Cardiac muscle cell (in vitro differentiated cells and primary cell): ENCODE measurements at places on chromosomes 5 and 9. TPM values are rescaled to one million over a fixed set of nuclear protein-coding genes. Genes with fewer than 3 reads are reported as not detected.

DNA sequence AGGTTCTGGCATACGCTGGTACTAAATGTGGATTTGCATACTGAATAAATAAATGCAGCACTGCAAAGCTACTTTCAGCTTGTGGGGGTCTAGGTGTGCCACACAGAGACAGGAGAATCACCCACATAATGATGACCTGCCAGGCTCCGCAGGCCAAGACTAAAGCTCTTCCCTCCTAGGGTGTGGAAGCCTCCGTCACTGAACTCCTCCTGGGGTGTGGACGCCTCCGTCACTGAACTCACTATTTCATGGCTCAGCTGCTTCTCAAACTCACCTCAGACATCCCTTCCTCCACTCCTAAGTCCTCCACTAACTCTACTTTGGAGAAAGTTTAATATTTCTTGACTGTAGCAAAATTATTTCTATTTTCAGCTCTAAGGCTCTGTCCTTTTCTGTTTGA lies 65.3 kb upstream of the GOLPH3 start:
- H3K27me3 ChIP-seq, result no peaks in the 10 kb centered on the region
- no peaks in the 10 kb centered on the region for H3K4me1 ChIP-seq
- H3K27ac ChIP-seq, result no peak overlapping the region
- H3K36me3 ChIP-seq, result peaks cover 35% of the 10 kb centered on the region
- no peak overlapping the region for H3K4me3 ChIP-seq

DNA sequence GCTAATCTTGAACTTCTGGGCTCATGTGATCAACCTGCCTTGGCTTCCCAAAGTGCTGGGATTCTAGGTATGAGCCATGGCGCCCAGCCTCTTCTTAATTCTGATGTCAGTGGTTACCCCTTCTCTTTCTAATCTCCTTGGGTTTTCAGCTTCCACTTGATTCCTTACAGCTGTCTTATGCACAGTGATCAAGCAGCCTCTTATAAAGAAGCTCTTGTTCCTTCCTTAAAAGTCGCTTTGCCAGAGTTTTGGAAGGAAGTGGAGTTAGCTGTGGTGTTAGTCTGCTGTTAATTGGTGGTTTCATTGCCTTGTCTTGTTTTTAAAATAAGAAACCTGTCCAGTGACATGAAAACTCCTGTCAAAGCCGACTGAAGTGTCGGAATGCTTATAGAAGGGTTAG lies 128.1 kb upstream of the CACNA1B start:
- H3K4me1 ChIP-seq, result no peaks in the 10 kb centered on the region
- H3K4me3 ChIP-seq, result no peak overlapping the region
- no peaks in the 10 kb centered on the region for H3K27me3 ChIP-seq
- no peak overlapping the region for H3K27ac ChIP-seq

DNA sequence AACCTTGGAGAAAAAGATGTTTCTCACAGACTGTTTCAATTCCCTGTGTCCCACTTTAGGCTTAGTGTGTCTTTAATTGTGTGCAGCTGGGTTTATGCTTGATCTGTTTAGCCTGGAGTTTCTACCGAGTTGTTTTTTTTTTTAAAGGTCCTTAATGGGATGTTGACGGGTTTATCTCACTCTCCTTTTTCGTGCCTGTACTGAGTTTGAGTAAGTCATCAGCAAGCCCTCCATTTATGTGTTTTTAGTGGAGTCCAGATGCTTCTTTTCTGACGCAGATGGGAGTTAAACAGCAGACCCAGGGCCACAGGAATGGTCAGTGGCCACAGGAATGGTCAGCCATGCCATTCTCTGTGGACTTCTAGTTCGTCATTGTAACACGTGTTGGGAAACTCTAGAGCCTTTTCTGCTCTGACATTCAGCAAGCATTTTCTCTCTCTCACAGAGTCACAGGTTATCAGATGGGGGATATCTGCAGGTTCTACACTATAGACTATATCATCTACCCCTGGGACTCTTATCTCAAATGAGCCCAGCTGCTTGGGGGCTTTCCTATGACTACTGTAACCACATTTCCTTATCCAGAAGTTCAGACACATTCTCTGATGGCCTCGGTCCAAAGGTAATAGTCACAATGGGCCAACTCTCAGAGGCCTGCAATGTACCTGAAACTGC lies 190.5 kb downstream of the TTLL11 start:
- no peak overlapping the region for H3K4me3 ChIP-seq
- H3K27ac ChIP-seq, result peak overlapping the region; percentile 38
- H3K4me1 ChIP-seq, result peaks cover 15% of the 10 kb centered on the region
- DNase-seq, result peak; percentile 97
- H3K27me3 ChIP-seq, result no peaks in the 10 kb centered on the region
- H3K36me3 ChIP-seq, result no peaks in the 10 kb centered on the region

DNA sequence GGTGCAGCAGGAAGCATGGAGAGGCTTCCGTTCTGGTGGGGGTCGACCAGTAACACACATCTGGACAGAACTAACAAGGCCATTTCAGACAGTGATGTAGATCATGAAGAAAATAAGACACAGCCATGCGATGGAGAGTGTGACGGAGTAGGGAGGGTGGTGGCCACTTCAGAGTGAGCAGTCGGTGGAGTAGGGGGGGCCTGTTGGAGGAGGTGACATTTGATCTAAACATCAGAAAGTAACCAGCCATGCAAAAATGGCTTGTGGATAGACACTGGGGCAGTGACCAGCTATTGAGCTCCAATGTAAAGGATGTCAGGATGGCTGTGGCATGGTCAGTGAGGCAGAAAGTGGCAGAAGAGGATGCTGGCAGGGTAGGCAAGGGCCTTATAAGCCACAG lies 65.9 kb downstream of the PPARGC1B start:
- H3K36me3 ChIP-seq, result no peaks in the 10 kb centered on the region
- H3K4me3 ChIP-seq, result no peak overlapping the region
- H3K4me1 ChIP-seq, result peaks cover 44% of the 10 kb centered on the region
- DNase-seq, result no peak
- H3K27ac ChIP-seq, result no peak overlapping the region

PCSK5 gene
- total RNA-seq, result 4.9 and 9.6 TPM in 2 replicates

HTR4 gene
- total RNA-seq, result 0.67 and 2.3 TPM in 2 replicates

TMEM252 gene
- total RNA-seq, result not detected in 2 replicates

CCL27 gene
- total RNA-seq, result 0.77 and 2.0 TPM in 2 replicates

DNA sequence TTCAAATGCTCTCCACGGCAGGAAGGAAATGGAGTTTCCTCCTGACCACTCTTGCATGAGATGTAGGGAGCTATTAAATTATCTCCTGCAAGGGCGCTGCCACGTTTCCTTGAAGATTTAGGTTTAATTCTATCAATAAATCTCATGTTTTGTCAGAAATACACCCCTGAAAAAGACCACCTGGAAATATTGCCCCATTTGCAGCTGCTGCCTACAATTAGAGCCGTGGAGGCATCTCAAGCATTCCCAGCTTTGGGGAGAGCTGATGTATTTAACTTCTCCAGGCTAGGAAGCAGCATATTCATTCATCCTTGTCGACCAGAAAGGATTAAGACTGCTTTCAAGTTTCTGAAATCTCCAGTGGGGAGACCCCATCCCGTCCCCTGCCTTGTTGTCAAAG lies 40.5 kb downstream of the CCNJL start:
- DNase-seq, result no peak
- no peaks in the 10 kb centered on the region for H3K27me3 ChIP-seq
- peaks cover 4% of the 10 kb centered on the region for H3K36me3 ChIP-seq
- peak overlapping the region; percentile 80 for H3K27ac ChIP-seq
- H3K4me1 ChIP-seq, result peaks cover 33% of the 10 kb centered on the region

DNA sequence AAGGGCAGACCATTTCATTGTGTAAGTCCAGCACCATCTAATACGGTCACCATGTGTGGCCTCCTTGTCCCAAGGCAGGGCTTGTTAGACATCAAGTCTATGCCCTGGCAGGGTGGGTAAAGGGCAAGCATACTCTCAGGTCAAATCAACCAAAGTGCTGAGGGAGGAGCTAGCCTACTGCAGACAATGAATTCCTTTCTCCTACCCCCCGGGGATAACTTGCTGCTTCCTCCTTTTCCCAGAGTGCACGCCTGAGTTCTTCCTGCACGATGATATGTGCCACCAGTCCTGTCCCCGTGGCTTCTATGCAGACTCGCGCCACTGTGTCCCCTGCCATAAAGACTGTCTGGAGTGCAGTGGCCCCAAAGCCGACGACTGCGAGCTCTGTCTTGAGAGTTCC lies 71.4 kb downstream of the RFK start:
- no peaks in the 10 kb centered on the region for H3K36me3 ChIP-seq
- H3K27me3 ChIP-seq, result no peaks in the 10 kb centered on the region

KIAA0825 gene
- total RNA-seq, result 1.8 and 2.1 TPM in 2 replicates

DNA sequence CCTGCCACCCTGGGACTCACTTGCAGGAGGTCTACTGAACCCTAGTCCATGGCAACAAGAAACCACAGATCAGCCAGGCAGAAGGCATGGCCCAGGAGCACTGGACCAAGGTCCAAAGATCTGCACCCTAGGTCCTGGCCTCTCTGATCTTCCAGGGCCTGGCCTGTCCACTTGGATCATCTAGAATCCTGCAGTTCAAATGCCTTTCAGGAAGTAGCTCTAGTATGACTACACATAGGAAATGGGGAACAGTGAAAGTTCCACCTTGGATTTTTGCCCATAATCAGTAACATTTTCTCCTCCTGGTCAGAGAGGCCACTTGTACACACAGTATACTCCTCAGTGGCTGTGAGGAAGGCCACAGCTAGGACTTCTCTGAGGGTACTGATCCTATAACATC lies 11.5 kb downstream of the ANXA6 start:
- peaks cover 60% of the 10 kb centered on the region for H3K4me1 ChIP-seq
- H3K4me3 ChIP-seq, result no peak overlapping the region
- peaks cover 26% of the 10 kb centered on the region for H3K36me3 ChIP-seq
- peak overlapping the region; percentile 94 for H3K27ac ChIP-seq

DNA sequence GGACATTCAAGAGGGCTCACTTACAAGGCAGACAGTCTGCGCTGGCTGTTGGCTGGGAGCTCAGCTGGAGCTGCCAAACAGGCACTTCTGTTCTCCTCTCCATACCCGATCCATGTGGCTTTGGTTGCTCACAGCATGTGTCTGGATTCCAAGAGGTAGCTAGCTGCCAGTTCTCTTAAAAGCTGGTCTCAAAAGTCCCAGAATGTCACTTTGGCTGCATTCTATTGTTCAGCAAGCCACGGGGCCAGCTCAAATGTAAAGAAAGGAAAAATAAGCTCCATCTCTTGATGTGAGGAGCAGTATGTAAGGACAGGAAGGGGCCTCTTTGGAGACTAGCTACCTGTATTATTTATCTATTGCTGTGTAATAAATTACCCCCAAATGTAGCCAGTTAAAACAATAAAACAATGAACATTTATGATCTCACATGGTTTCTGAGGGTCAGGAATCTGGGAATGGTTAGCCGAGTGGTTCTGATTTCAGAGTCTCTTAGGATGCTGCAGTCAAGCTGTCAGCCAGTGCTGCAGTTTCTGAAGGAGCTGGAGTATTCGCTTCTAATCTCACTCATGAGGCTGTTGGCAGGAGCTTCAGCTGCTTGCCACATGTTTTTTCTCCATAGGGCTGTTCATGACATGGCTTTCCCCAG lies 112.7 kb upstream of the CLINT1 start:
- H3K4me3 ChIP-seq, result no peak overlapping the region
- H3K27ac ChIP-seq, result no peak overlapping the region
- no peaks in the 10 kb centered on the region for H3K36me3 ChIP-seq

DNA sequence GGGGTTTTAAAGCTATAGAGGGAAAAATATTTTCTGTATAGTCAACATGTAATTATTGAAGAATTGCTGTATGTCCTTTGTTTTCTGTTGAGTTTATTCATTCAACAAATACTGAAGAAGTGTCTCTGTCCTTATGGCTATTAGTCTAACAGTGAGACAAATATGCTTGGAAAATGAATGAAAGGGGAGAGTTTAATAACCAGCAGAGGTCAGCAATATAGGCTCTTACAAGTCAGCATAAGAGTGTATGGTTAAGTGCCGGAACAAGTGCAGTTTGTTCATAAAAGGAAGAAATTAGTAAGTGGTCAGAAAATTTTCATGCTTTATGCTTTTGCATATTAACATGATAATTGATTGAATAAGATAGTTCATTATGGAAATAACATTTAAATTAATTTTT lies 3.6 kb downstream of the SCAMP1 start:
- H3K27ac ChIP-seq, result no peak overlapping the region
- peaks cover 7% of the 10 kb centered on the region for H3K4me1 ChIP-seq
- no peaks in the 10 kb centered on the region for H3K36me3 ChIP-seq
- no peak for DNase-seq
- no peak overlapping the region for H3K4me3 ChIP-seq
- H3K27me3 ChIP-seq, result no peaks in the 10 kb centered on the region

DNA sequence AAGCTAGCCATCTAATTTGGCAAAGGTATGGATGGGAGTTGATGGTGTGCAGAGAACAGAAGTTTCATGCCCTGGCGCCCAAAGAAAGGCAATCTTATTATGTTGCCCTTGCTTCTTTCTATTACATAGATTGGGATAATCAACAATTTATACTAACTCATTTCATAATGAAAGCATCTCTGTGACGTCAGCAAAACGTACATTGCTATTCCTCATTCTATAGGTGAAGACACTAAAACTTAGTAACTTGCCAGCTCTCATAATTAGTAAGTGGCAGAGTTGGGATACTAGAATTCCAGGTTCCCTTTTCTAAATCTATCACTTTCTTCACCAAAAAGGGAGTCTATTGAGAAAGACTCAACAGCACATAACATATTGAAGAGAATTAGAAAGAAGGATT lies 374.8 kb downstream of the NR2F1-AS1 start:
- DNase-seq, result no peak
- H3K4me3 ChIP-seq, result no peak overlapping the region
- no peak overlapping the region for H3K27ac ChIP-seq
- H3K27me3 ChIP-seq, result peaks cover 97% of the 10 kb centered on the region
- no peaks in the 10 kb centered on the region for H3K36me3 ChIP-seq
- H3K4me1 ChIP-seq, result no peaks in the 10 kb centered on the region

GRCh38 chr5:68557162-68557936 lies 341.8 kb downstream of the PIK3R1 start:
- H3K27me3 ChIP-seq, result no peaks in the 10 kb centered on the region
- H3K27ac ChIP-seq, result no peak overlapping the region
- DNase-seq, result no peak

HIGD2A gene
- 203 and 313 TPM in 2 replicates for total RNA-seq

GRCh38 chr5:141850244-141850768 lies 27.9 kb downstream of the PCDH1 start:
- peak; percentile 48 for DNase-seq
- H3K27ac ChIP-seq, result peak overlapping the region; percentile 80

PRSS3 gene
- total RNA-seq, result not detected in 2 replicates

- no peaks in the 10 kb centered on the region for H3K27me3 ChIP-seq
- no peaks in the 10 kb centered on the region for H3K4me1 ChIP-seq
- no peak overlapping the region for H3K27ac ChIP-seq
Measured at GRCh38 chr5:37437711-37438110, 58.6 kb downstream of the WDR70 start.

FIBCD1 gene
- 0.39 and 4.0 TPM in 2 replicates for total RNA-seq

GRCh38 chr5:73253047-73253660 lies 80.2 kb downstream of the TMEM174 start:
- no peak overlapping the region for H3K4me3 ChIP-seq
- H3K27me3 ChIP-seq, result peaks cover 6% of the 10 kb centered on the region
- H3K36me3 ChIP-seq, result no peaks in the 10 kb centered on the region
- H3K27ac ChIP-seq, result no peak overlapping the region
- no peak for DNase-seq

GRCh38 chr9:129362287-129363000 lies 184.4 kb upstream of the IER5L start:
- H3K36me3 ChIP-seq, result no peaks in the 10 kb centered on the region
- H3K4me1 ChIP-seq, result no peaks in the 10 kb centered on the region
- H3K27me3 ChIP-seq, result no peaks in the 10 kb centered on the region
- H3K27ac ChIP-seq, result no peak overlapping the region
- DNase-seq, result no peak
